ENCODE measurements at places on chromosomes 5 and 9. TPM values are rescaled to one million over a fixed set of nuclear protein-coding genes. Genes with fewer than 3 reads are reported as not detected.
A peak's percentile ranks its signal among the peaks of the same experiment; 100 is the strongest.

Gene ZNF79
- 18.9 TPM for total RNA-seq

Gene TCF7
- 7.0 TPM for total RNA-seq

Gene PFN3
- total RNA-seq: not detected

Gene CXCL14
- not detected for total RNA-seq

Gene DMRT3
- not detected for total RNA-seq

Gene NR4A3
- total RNA-seq: 3.6 TPM

Gene FREM1
- not detected for total RNA-seq

Gene HSPA9
- 208 TPM for total RNA-seq

Gene FOXD1
- 0.59 TPM for total RNA-seq

Gene CKMT2
- total RNA-seq: not detected

Gene ANKRD31
- total RNA-seq: 0.28 TPM

Gene FCN1
- not detected for total RNA-seq

Gene SPATA31A5
- not detected for total RNA-seq

- H3K27me3 ChIP-seq: peaks cover 46% of the 10 kb centered on the region
- H3K4me1 ChIP-seq: peaks cover 5% of the 10 kb centered on the region
- no peak for DNase-seq
- no peak overlapping the region for H3K27ac ChIP-seq
- no peaks in the 10 kb centered on the region for H3K36me3 ChIP-seq
- H3K4me3 ChIP-seq: no peak overlapping the region
Observed at GRCh38 chr5:178586396-178586795, 3.8 kb downstream of the COL23A1 start.

- H3K36me3 ChIP-seq: no peaks in the 10 kb centered on the region
- no peak overlapping the region for H3K4me3 ChIP-seq
- H3K27ac ChIP-seq: no peak overlapping the region
- DNase-seq: no peak
- peaks cover 3% of the 10 kb centered on the region for H3K4me1 ChIP-seq
Observed at GRCh38 chr5:158785397-158785796, 314.3 kb downstream of the EBF1 start.

DNA sequence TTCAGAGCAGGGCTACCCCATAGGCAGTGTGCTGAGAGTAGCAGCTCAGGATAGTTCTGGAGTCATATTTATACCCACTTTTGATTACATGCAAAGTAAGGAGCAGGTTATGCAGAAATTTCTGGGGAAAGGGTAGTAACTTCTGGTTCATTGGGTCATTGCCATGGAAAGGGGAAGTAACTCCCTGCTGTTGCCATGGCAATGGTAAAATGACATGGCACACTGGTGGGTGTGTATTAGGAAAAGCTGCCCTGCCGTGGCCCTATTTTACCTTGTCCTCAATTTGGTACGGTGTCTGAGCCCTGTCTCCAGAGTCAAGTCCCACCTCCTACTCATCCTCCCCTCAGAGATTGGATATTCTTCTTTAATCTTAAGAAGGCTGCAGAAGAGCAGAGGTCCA is 526.7 kb upstream of the TYRP1 start:
- no peak overlapping the region for H3K27ac ChIP-seq
- H3K4me3 ChIP-seq: no peak overlapping the region
- H3K27me3 ChIP-seq: no peaks in the 10 kb centered on the region
- no peaks in the 10 kb centered on the region for H3K36me3 ChIP-seq
- H3K4me1 ChIP-seq: no peaks in the 10 kb centered on the region

GRCh38 chr5:123422433-123423277 is 548 bp downstream of the CEP120 start:
- peaks cover 26% of the 10 kb centered on the region for H3K4me1 ChIP-seq
- no peak for DNase-seq
- H3K36me3 ChIP-seq: peaks cover 10% of the 10 kb centered on the region
- no peaks in the 10 kb centered on the region for H3K27me3 ChIP-seq

DNA sequence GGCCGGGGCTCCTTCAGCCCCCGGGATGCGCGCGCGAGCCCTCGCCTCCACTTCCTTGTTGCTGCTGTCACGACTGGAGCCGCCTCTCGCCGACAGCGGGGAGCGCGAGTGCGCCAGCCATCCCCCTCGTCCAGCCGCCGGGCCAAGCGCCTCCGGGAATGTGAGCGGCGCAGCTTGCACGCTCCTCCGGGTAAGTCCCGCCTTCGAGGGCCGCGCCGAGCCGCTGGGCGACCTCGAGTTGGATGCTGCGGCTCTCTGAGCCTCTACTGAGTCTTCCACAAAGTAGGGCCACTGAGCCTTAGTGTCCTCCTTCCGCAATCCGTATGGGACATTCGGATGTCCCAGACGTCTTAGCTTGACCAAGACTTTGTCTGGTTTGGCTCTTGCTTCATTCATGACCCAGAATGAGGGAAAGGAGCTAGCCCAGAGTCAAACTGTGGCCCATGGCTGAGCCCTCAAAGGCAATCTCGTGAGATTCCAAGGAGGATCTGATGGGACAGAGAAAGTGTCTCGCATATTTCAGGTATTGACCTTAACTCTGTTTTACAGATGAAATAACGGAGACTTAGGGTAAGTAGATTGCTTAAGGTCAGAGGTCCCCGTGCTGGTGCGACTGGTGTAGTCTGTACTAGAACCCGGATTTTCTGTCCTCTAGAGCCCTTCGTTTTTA is 586 bp downstream of the HMGXB3 start:
- peak overlapping the region; percentile 89 for H3K4me3 ChIP-seq
- H3K27me3 ChIP-seq: no peaks in the 10 kb centered on the region
- peak; percentile 70 for DNase-seq
- H3K36me3 ChIP-seq: peaks cover 23% of the 10 kb centered on the region

GRCh38 chr9:14272927-14273528 is 40.9 kb downstream of the NFIB start:
- H3K36me3 ChIP-seq: no peaks in the 10 kb centered on the region
- peaks cover 15% of the 10 kb centered on the region for H3K27me3 ChIP-seq
- no peak overlapping the region for H3K4me3 ChIP-seq
- H3K27ac ChIP-seq: no peak overlapping the region

DNA sequence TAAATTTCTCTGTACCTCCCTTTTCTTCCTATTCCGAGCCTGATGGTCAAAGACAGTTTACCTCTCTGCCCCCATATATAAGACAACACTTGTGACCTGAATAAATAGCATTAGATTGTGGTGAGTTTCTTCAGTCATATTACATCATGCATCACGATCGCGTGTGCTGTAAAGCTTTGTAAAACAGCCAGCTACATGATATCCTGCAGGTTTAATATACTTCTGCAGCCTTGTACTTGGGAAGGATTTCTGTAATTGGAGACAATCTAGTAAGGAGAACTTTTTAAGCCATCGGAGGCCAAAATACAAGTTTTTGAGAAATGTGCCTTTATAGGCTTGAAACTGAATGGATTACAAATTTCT is 711.8 kb upstream of the WWC1 start:
- no peak overlapping the region for H3K4me3 ChIP-seq
- H3K27me3 ChIP-seq: peaks cover 3% of the 10 kb centered on the region
- no peak for DNase-seq
- no peak overlapping the region for H3K27ac ChIP-seq

DNA sequence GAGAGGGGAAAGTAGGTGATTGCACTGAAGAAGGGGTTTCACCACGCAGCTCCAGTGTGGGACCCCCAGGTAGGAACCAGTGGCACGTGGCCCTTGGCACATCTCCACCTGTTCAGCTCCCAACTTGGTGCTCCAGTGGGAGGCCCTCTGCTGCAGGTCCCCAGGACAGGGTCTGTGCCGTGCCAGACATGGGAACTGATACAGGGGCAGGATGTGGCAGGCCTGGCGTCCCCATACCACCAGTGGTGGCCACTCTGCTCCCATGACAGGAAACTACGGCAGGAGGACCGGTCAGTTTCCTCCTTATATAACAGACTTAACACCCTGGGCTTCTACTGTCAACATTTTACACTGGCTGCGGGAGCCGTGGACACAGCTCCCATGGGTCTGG is 67.3 kb downstream of the PSMB7 start:
- no peak for DNase-seq
- no peak overlapping the region for H3K4me3 ChIP-seq
- H3K27ac ChIP-seq: no peak overlapping the region
- H3K27me3 ChIP-seq: no peaks in the 10 kb centered on the region
- H3K36me3 ChIP-seq: peaks cover 7% of the 10 kb centered on the region

GRCh38 chr5:55920784-55921183 is 69.6 kb downstream of the IL31RA start:
- H3K4me1 ChIP-seq: peaks cover 24% of the 10 kb centered on the region
- DNase-seq: peak; percentile 35
- no peak overlapping the region for H3K27ac ChIP-seq

GRCh38 chr9:98251551-98251950 is 3.9 kb downstream of the TBC1D2 start:
- H3K27me3 ChIP-seq: peaks cover 7% of the 10 kb centered on the region
- DNase-seq: no peak
- H3K4me1 ChIP-seq: peaks cover 29% of the 10 kb centered on the region
- H3K36me3 ChIP-seq: no peaks in the 10 kb centered on the region
- no peak overlapping the region for H3K4me3 ChIP-seq
- no peak overlapping the region for H3K27ac ChIP-seq

- no peak for DNase-seq
- H3K36me3 ChIP-seq: no peaks in the 10 kb centered on the region
- no peaks in the 10 kb centered on the region for H3K4me1 ChIP-seq
- peaks cover 22% of the 10 kb centered on the region for H3K27me3 ChIP-seq
Observed at GRCh38 chr9:101478444-101478843, 42.9 kb upstream of the ALDOB start.

DNA sequence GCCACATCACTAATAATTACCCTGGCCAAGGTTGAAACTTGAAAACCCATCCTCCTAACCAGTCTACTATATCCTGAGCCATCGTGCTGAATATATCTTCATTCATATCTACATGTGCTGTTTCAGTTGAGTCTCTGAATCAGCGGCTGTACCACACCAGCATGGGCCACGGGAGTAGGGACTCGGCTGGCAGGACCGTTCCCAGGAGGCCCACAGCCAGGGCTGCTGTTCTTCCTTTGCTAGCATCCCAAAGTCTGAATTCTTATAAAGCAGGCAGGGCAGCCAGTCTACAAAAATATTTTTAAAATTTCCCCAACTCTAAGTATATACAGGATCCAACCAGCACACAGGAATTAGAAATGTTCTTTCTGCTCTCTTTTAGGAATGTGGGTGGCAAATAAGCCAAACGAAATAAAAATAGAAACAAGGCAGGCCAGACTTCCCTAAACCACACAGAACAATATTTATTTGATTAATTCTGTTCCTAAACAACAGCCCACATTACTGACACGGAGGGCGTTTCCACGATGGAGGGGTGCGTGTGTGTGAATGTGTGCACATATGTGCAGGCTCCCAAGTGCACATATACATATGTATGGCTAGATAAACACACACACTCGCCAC is 42.8 kb upstream of the EQTN start:
- no peak overlapping the region for H3K4me3 ChIP-seq
- H3K27ac ChIP-seq: no peak overlapping the region

- peak overlapping the region; percentile 91 for H3K27ac ChIP-seq
- peak overlapping the region; percentile 55 for H3K4me3 ChIP-seq
- peaks cover 48% of the 10 kb centered on the region for H3K36me3 ChIP-seq
Observed at GRCh38 chr5:1488882-1489680, 34.7 kb downstream of the LPCAT1 start.

GRCh38 chr5:89292487-89292886 is 409.5 kb upstream of the MEF2C start:
- H3K36me3 ChIP-seq: no peaks in the 10 kb centered on the region
- no peaks in the 10 kb centered on the region for H3K4me1 ChIP-seq
- no peak overlapping the region for H3K4me3 ChIP-seq
- no peaks in the 10 kb centered on the region for H3K27me3 ChIP-seq
- no peak overlapping the region for H3K27ac ChIP-seq

GRCh38 chr9:7121664-7122063 is 363.9 kb downstream of the KDM4C start:
- peak overlapping the region; percentile 33 for H3K27ac ChIP-seq
- H3K36me3 ChIP-seq: peaks cover 18% of the 10 kb centered on the region
- H3K4me3 ChIP-seq: no peak overlapping the region
- no peak for DNase-seq
- no peaks in the 10 kb centered on the region for H3K27me3 ChIP-seq
- H3K4me1 ChIP-seq: peaks cover 35% of the 10 kb centered on the region

GRCh38 chr5:122902263-122902662 is 56.9 kb downstream of the SNX24 start:
- H3K4me3 ChIP-seq: no peak overlapping the region
- H3K27ac ChIP-seq: no peak overlapping the region
- no peaks in the 10 kb centered on the region for H3K36me3 ChIP-seq

DNA sequence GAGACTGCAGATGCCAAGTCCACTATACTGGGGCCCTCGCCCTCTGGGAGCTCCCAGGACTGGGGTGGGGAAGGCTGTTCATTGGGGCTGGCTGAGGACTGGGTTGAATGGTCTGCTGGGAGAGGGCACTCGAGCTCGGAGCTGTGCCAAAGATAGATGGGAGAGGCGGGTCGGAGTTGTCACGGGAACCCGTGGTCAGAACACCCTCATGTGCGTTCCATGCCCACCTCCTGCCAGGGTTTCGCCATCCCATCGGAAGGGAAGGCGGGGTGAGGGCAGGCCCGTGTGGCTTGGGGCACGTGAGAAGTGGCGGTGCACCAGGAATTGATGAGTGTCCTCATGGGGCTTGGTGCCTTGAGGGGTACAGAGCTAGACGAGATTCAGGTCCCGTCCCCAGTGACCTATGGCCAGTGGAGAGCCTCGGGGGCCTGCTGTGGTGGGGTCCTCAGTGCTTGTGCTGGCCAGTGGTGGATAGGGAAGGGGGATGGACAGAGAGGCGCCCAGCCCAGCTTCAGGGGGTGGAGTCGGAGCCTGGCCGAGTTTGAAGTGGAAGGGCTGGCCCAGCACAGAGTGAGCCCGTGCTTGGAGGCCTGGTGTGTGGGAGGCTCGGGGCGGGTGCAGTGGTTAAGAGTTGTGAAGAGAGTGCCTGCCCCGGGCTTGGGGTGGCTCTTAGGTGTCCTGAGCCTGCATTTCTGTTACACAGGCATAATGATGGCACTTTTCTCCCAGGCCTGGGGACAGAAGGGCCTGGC is 4.3 kb downstream of the CACFD1 start:
- H3K27me3 ChIP-seq: peaks cover 14% of the 10 kb centered on the region
- H3K4me1 ChIP-seq: peaks cover 2% of the 10 kb centered on the region
- no peak overlapping the region for H3K27ac ChIP-seq
- no peak overlapping the region for H3K4me3 ChIP-seq

GRCh38 chr5:14038341-14038959 is 94.0 kb upstream of the DNAH5 start:
- no peak overlapping the region for H3K4me3 ChIP-seq
- peaks cover 11% of the 10 kb centered on the region for H3K27me3 ChIP-seq
- H3K36me3 ChIP-seq: no peaks in the 10 kb centered on the region
- H3K27ac ChIP-seq: no peak overlapping the region
- DNase-seq: no peak

DNA sequence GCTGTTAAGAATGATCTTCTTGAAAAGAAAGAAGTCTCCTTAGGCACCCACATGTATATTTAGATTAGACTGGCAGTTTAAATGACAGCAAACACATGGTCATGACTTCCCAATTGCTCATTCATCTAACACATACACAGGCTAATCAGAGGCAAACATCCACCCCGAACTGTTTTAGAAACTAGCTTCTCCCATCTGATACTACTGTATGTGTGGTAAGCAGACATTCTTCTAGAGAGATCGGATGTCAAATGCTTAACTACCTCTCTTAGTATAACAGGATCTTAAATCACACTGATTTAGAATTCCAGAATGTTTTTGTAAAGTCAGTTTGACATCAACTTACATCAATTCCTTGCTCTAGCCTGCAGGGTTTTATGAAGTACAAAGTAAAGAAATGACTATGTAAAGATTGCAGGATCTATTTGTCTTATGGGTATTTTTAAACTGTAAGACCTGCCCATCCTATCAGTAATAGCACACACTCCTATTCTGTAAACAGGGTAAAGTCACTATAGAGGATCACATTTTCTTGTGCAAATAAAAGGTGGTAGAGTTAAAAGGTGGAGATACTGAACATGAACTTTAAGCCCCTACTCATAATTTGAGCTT is 239.7 kb downstream of the MLLT3 start:
- no peaks in the 10 kb centered on the region for H3K27me3 ChIP-seq
- peaks cover 18% of the 10 kb centered on the region for H3K36me3 ChIP-seq
- no peak overlapping the region for H3K4me3 ChIP-seq
- H3K27ac ChIP-seq: no peak overlapping the region

All from activated CD8-positive, alpha-beta memory T cell treated with anti-CD3 and anti-CD28 coated beads, Interleukin-2, amount 10 ng/mL, durations not matched to agents 7 days and 5 days (primary cell).